ENCODE measurements at places on chromosomes 1 and 21.

DNA sequence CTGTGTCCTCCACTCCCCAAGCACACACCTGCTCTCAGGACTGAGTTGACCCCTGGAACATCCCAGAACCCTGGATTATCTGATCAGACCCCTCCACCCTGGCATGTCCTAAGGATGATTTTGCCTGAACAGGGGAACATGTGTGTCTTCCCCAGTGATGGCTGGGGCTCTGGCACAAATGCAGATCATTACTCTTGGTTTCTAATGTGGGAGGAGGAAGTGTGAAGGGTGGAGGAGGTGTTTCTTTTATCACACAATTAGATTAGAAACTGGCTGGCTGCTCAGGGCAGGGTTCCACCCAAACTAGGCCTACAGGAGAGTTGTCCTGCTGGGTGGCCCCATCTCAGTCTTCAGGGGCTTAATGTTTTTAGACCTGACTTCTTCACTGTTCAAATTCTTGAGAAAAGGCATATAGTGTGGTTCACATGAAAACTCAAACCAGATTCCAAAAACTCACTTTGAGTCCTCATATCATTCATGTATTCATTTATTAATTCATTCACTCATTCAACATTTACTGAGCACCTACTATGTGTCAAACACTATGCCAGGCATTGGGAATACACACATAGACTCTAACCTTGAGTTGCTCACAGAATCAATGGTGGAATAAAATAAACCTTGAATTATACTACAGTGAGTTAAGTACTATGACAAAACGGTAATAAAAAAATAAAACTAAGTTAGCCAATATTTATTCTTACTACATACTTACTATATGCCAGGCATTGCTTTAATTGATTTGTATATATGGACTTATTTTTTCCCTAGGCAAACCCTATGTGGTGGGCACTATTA is 221.8 kb upstream of the JUN start:
- DNase-seq = no peak

GRCh38 chr1:5509664-5510452 is 482.4 kb downstream of the NPHP4 start:
- DNase-seq = no peak

GRCh38 chr1:92936865-92937264 is 24.4 kb downstream of the DIPK1A start:
- DNase-seq = no peak

DNA sequence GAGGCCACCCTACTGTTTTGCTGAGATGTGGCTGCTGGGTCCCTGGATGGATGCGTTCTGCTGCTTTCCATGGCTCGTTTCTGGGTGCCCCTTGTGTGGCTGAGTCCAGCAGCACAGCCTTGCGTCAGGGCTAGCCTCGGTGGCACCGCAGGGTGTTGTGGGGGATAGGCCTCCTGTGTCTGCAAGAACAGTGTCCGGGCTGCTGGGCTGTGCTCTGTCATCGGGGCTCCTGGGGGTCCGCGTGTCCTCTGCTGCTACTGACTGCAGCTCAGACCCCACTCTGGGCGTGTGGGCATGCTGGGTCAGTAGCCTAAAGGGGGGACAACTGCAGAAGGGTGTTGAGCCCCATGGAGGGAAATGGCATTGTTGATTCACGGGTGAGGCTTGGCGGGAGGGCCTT is 4.9 kb downstream of the RRP1 start:
- DNase-seq = no peak

DNA sequence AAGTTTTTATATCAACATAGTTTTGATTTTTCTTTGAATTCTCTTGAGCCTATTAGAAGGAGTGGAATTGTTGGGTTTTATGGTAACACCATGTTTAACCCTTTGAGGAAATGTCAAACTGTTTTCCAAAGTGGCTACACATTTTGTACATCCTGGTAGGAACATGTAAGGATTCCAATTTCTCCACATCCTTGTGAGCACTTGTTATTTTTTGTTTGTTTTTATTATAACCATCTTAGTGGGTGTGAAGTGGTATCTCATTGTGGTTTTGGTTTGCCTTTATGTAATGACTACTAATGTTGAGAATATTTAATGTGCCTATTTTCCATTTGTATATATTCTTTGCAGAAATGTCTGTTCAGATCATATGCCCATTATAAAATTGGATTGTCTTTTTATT is 120.5 kb downstream of the FGGY start:
- DNase-seq = no peak

- no peak for DNase-seq
These were observed 20.9 kb downstream of the S1PR1 start for GRCh38 chr1:101257500-101258325.

DNA sequence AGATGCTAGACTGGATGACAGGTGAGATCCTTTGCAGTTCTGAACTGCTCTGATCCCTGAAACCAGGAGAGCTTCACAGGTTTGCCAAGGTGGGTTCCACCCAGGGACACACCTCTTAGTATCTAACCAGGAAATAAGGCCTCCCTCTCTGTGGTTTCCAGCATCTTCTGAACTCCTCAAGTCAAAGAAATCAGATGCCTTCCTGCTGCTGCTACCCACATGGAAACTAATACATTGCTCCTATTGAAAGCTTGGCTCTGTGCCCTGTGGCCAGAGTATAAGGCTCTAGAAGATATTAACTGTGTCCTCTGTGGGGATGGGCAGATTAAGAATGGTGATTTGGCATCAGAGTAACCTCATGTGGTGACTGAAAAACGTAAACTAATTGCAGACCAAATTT is 75.0 kb upstream of the MRPS6 start:
- DNase-seq = no peak

- DNase-seq = no peak
These were observed 629 bp downstream of the CTNNBIP1 start for GRCh38 chr1:9909234-9910046.

- DNase-seq = no peak
These were observed 372.2 kb upstream of the PKN2 start for GRCh38 chr1:88311907-88312306.

GRCh38 chr1:167761400-167761799 is 39.6 kb downstream of the MPZL1 start:
- no peak for DNase-seq

GRCh38 chr1:186327331-186327730 is 47.7 kb downstream of the TPR start:
- DNase-seq = no peak

- no peak for DNase-seq
These were observed 67.7 kb upstream of the C1orf87 start for GRCh38 chr1:60141276-60141675.

DNA sequence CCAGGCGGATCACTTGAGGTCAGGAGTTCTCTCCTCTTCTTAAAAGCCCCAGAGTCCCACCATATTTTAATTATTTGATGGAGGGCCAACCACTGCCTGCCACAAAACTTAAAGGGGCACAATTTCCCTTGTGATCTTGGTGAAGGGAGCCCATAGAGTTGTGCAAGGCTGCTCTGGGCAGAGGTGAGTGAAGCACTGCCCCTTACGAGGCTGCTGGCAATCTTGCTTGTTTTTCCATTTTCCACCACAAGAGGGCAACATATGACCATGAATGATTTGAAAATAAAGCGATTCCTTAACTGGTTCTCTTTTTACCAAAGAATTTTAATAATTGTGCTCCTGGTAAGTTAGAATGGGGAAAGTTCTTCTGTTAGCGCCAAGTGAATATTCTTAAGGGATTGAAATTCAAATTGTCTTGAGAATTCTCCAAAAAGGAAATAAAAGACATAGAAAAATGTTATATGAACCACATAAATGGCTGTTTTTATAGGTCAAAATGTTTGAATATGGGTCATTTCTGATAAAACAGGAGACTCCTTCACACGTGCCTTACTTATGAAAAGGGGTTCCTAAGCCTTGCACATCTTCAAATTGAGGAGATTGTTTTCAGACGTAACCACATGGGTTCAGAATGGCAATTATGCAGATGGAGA is 22.7 kb downstream of the PGM1 start:
- no peak for DNase-seq

DNA sequence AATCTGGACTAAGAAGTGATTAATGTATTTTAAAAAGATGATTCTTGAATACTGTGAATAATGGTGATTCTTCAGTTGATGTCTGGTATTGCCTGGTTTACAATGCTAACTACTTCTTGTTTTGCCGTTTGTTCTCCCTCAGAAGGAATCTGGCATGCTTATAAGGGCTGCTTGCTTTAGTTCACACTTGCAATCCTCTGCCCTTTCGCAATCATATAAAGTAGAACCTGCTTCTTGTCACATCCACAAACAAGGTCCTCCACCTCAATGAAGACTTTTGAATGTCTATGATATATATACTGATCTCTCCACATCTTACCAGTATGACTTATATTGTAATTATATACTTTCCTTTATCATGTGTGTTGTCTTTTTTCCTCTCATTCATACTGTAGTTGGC is 92.6 kb downstream of the ADGRL4 start:
- DNase-seq = no peak

DNA sequence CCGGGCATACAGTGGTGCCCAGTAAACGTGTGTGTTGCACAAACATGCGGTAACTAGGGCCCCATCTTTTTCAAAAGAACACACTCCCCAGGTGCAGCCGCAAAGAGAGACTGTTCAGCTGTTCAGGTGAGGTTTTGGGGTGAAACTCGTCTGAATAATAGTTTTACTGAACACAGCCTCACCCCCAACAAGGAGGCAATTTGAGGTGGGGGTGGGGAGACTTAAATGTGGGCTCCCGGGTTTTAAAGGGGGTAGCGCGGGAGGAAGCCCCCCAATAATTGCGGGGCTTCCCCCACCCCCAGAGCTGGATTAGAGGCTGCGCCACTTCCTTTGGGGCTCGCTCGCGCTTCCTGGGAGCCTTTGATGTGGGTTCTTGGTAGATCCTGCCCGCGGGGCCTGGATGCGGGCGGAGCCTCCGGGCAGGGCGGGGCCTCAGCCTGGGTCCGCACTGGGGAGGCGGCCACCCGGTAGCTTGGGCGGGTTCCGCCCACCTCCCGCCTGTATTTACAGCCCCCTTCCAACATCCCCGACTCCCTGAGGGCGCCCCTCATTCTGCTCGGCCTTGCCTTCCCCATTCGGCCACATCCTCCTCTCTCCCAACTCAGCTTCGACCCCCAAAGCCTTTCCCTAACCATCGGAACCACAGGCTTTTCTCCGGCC is 6.4 kb upstream of the EPHA2 start:
- no peak for DNase-seq

DNA sequence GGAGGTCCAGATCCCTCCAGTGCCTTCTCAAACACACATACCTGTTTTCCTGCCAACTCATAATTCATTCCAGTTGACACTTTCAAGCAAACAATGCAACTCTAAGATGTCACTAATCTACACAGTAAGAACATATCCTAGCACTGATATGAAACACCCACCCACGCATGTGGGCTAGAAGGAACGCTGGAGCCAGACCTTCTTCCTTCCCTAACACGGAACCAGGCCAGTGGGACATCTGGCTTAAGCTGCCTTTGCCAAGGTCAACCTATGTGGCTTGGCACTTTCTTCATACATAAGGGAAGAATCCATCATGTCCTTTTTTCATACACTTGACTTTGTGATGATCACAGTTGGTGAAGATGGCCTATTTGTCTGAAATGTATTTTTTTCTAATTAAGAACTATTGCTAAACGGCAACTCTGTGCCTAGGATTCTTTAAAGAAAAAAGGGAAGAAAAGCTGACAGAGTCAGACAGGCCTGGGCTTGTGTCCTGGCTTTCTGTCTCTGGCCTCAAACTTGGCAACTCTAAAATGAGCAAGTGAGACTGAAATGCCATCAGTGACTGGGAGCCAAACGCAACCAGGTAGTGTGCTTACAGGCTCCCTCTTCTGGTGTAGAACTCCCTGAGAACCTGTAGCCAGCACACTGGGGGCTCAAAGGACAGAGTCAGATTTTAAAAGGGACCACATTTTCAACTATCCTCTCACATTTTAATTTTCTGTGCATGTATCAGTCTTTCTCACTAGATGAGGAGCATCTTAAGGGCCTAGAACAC is 92.6 kb upstream of the BEND5 start:
- no peak for DNase-seq

GRCh38 chr1:243923292-243924171 is 73.5 kb upstream of the AKT3 start:
- no peak for DNase-seq

DNA sequence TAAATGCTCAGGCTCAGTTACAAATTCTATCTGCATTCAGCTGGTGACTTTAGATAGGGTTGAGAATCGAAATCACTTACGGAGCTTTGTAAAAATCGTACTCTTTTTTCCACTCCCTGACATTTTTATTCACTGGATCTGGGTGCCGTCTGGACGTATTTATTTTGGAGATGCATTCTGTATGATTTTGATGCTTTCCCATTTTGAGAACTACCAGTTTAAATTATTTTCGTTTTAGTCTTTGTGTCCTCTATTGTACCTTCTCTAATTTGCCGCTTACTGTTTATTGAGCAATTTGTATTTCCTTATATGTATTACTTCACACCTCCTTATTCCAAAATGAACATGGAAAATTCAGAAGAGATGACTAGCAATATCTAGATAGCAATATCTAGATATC is 96.2 kb downstream of the FASLG start:
- DNase-seq = no peak

GRCh38 chr21:37183749-37184148 is 83.4 kb downstream of the VPS26C start:
- DNase-seq = no peak

DNA sequence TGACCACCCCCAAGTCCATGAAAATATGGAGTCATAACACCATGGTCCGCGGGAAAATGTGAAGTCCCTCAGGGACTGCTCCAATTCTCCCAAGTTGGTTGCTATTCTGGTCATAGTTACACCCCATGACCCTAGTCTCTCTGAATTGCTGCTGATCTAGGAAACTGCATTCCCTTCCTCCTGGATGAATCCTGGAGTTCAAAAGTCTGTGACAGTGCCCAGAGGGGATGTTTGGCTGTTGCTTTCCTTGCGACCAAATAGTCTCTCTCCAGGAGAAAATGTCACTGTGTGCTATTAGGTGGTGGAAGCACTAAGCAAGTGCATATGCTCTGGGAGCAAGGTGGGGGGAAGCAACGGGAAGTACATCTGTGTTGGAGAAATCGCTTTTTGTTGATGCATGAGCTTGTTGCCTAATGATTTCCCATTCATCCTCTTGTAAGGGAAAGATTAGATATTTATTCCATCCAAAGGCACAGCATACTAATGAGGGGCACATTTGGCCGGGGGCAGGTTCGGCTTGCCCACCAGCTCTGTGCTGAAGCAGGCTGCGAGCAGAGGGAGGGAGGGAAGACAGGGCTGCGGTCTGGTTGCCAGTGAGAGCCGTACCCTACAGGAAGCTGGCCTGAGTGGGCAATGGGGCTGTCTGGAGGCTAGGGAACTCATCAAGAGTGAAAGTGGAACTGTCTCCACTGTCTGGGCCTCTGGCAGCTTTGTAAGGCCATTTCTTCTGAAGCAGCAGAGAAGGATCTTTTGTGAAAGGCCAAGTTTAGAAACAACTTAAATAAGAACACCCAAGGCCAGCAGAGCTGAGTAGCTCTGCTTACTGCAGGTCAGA is 27.2 kb downstream of the SYT6 start:
- no peak for DNase-seq

DNA sequence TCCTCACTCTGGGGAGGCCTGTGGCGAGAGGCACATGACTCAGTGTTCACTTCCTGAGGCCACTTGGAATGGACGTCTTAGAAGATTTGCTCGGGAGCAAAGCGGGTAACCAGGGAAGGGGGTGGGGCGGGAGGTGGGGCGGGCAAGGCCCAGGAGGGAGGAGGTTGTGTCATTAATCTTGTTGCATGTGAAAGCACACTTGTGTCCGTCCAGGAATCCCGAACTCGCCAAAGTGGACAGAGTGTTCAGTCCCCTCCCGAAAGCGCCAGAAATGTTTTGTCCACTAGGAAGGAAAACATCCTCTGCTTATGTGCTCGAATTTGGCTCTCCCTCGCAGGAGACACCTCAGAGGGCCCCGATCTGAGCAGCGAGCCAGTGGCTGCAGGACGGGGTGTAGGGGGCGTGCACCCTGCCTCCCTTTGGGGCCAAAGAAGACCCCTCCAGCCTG is 84.2 kb downstream of the SPSB1 start:
- no peak for DNase-seq

All from skeletal muscle cell (primary cell).